A375 (cell line): ENCODE measurements at places on chromosomes 5 and 9. TPM values are rescaled to one million over a fixed set of nuclear protein-coding genes. Genes with fewer than 3 reads are reported as not detected.

The TAF11L5 gene
- not detected in 2 replicates for total RNA-seq

The SLC6A19 gene
- not detected in 2 replicates for total RNA-seq

The CDH9 gene
- total RNA-seq = 0.27 TPM in 1 of 2 replicates, not detected in the other

The TRIM7 gene
- 11.6 and 16.5 TPM in 2 replicates for total RNA-seq

The FAM163B gene
- total RNA-seq = not detected in 2 replicates

The DOLK gene
- total RNA-seq = 15.7 and 19.6 TPM in 2 replicates

The FOXD4L5 gene
- 0.15 TPM in 1 of 2 replicates, not detected in the other for total RNA-seq

The NEUROG1 gene
- total RNA-seq = not detected in 2 replicates

The JAK2 gene
- total RNA-seq = 3.8 and 4.8 TPM in 2 replicates

The RARS1 gene
- 159 and 205 TPM in 2 replicates for total RNA-seq

The OR1Q1 gene
- not detected in 2 replicates for total RNA-seq

The AK1 gene
- 56.5 and 58.5 TPM in 2 replicates for total RNA-seq

The NR5A1 gene
- 0.08 TPM in 1 of 2 replicates, not detected in the other for total RNA-seq

The OR1J2 gene
- 0.49 TPM in 1 of 2 replicates, not detected in the other for total RNA-seq

The EIF4E1B gene
- not detected in 2 replicates for total RNA-seq

The INSL4 gene
- total RNA-seq = not detected in 2 replicates

The ROPN1L gene
- total RNA-seq = 3.9 and 5.3 TPM in 2 replicates

The CDKN2B-AS1 gene
- 0.08 TPM in 1 of 2 replicates, not detected in the other for total RNA-seq

The SPATA31D3 gene
- not detected in 2 replicates for total RNA-seq
